ENCODE measurements at places on chromosomes 6 and 20. TPM values are rescaled to one million over a fixed set of nuclear protein-coding genes. Genes with fewer than 3 reads are reported as not detected.

DNA sequence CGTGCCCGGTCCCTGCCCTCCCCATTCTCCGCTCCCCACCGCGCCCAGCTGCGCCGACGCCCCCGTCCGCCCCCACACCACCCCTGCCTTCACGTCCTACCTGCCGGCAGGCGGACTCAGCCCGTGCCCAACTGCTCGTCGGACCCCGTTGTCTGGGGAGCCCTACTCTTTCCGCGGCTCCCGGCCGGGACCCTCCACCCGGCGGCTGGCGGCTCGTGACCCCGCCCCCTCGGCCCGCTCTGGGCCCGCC lies at the start of gene SERAC1:
SERAC1 (minus strand) TSS at position 223 of the 250 bp plus-strand sequence. CDS start 9,899 bp downstream, outside the sequence.
- no peak for DNase-seq

DNA sequence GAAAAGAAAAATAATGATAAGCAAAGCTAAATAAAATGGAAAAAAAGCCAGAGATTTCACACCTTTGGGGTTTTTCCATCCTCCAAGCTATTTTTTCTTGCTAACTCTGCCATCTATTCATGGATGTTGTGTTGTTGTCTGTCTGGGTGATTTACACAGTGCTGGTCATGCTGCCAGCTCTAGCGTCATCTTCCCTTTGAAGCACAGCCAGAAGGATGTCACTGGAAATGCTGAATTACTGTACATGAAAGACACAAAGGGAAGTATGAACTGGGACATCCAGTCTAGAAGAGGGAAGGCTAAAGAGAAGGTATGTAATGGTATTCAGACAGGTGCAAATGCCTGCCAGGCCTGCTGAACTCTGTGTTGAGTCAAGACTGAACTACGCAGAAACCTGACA lies 241.9 kb upstream of the STXBP5 start:
- DNase-seq = no peak

GRCh38 chr6:121616406-121616805 lies 181.0 kb downstream of the GJA1 start:
- DNase-seq = no peak

DNA sequence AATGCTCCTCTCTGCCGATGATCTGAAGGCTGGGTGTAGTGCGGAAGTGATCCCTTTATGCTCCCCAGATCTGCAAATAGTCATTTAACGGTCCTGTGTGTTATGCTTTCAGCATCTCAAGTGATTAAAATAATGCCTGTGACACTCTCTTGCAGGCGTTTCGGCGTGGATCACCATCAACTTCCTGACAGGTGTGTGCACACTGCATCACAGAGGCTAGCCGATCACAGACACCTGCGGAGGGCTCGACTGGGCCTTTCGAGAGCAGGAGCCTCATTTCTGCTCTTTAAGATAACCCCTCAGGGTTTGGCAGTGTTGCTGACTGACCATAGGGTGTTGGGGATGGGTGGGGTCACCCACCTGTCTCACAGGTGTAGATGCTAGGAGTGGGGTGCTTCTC lies 20.0 kb downstream of the ENTPD6 start:
- no peak for DNase-seq

Gene CCN6
- total RNA-seq = not detected
